ENCODE measurements at places on chromosomes 5 and 9. TPM values are rescaled to one million over a fixed set of nuclear protein-coding genes. Genes with fewer than 3 reads are reported as not detected.
A peak's percentile ranks its signal among the peaks of the same experiment; 100 is the strongest.

Gene RNF180
- 0.53 TPM for total RNA-seq

DNA sequence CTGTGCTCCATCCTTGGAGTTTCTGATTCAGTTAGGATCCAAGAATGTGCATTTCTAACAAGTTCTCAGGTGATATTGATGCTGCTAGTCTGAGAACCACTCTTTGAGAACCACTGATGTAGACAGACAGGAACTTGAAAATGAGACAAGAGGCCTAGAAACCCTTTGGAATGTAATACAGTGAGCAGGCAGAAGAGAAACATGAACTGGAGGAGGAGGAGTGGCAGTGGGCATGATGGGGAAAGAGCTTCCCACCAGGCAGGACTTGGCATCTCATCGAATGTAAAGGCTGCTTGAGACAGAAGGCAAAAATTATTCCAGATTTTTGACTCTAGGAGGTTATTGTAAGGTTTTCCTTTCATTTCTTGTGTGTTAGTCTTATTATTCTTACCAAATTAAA, 295.8 kb upstream of the SGCD start:
- no peak overlapping the region for H3K4me3 ChIP-seq
- no peak for DNase-seq
- no peaks in the 10 kb centered on the region for H3K4me1 ChIP-seq
- no peaks in the 10 kb centered on the region for H3K27me3 ChIP-seq

DNA sequence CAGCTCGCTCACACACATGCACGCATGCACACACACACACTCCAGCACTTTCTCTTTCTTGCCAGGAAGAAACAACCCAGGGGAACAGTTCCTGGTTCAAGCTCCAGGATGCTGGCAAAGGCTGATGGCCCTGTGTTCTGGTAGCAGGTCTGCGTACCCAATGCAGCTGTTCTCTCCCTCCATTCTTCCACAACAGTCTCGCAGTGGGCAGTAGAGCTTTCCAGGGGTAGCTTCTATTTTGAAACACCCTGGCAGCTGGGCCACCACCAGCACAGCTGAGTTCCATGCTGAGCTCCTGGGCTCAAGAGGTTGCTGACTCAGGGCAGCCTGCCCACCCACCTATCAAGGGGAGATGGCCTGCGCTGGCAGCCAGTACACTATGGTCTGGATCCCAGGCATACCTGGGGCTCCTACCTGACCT, 4.7 kb downstream of the VDAC1 start:
- no peak overlapping the region for H3K4me3 ChIP-seq
- DNase-seq: no peak
- H3K27me3 ChIP-seq: no peaks in the 10 kb centered on the region

DNA sequence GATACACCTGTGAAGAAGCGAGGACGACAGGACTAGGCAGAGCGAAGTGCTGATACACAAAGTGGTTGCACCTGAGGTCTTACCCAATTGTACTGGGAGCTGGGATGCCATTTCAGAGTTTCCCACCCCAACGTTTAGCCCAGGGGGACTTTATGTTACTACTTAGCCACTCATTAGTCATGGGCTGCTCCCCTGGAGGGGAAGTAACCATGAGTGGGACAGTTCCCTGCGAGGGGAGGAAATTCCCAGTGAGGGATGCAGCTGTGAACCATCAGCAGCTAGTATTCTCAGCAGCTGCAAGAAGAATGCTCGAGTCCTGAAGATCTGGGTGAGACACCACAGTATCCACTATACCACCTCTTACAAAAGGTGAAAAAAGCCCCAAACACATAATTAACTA, 93.7 kb upstream of the ACTBL2 start:
- no peak overlapping the region for H3K27ac ChIP-seq
- peaks cover 3% of the 10 kb centered on the region for H3K27me3 ChIP-seq
- no peak for DNase-seq
- no peaks in the 10 kb centered on the region for H3K36me3 ChIP-seq
- no peaks in the 10 kb centered on the region for H3K4me1 ChIP-seq

DNA sequence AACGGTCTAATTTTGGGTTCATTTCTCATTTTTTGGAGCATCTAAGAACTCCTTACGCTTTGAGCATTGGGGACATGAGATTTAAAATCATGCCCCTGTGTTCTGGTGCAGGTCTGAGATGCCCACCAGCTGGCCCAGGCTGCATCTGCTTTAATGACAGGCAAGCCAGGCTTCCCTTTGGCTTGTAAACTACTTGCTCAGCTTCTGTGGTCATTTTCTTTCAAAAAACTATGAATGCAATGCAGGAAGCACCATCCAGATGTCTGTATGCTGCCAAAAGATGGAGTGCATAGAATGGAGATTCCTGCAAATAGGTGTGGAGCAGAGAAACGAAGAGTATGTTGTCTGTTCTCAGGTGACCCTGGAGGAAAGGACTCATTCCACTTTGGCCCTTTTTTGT, 399.9 kb upstream of the ADAMTSL1 start:
- no peaks in the 10 kb centered on the region for H3K27me3 ChIP-seq
- no peak for DNase-seq
- H3K27ac ChIP-seq: no peak overlapping the region
- H3K4me3 ChIP-seq: no peak overlapping the region

DNA sequence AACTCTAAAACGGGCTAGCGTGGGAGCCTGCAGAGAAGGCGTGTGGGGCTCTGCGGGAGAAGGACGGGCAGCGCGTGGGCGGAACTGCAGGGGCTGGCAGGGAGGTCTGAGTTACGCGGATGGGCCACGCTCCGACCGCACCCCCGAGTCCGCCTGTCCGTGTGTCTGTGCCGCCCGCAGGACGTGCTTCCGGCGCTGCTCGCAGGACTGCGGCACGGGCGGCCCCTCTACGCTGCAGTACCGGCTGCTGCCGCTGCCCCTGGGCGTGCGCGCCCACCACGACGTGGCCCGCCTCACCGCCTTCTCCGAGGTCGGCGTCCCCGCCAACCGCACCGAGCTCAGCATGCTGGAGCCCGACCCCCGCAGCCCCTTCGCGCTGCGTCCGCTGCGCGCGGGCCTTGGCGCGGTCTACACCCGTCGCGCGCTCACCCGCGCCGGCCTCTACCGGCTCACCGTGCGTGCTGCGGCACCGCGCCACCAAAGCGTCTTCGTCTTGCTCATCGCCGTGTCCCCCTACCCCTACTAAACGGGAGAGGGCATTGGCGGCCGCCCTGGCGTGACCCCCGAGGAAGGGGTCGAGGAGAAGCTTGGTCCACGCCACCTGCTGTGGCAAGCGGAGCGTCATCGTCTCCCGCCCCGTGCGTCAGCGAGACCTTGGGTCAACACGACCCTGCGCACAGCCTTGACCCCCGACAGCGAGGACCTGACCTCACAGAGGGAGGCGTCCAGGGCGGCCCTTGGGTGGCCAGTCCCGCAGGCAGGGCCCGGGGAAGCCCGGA, 11.4 kb upstream of the ASS1 start:
- peaks cover 32% of the 10 kb centered on the region for H3K27me3 ChIP-seq
- no peaks in the 10 kb centered on the region for H3K36me3 ChIP-seq
- H3K4me1 ChIP-seq: no peaks in the 10 kb centered on the region
- H3K27ac ChIP-seq: no peak overlapping the region
- peak; percentile 17 for DNase-seq

DNA sequence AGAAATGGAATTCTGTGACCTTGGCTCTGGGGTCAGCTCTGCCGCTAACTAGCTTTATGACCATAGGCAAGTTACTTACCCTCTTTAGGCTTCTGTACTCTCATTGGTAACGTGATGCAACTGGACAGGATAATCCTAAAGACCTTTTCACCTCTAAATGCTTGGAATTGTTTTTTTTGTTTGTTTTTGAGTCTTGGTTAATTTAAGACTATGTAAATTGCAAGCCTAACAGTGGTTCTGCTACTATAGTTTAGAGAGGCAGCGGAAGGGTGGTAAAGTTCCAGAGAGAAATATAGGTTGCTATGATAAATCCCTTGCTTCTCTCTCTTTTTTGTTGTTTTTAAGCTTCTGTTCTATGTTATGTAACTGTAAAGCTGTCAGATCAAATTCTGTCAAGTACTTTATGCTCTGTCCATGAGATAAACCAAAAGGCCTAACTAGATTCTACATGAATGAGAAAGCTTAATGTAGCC, 17.6 kb downstream of the FAM169A start:
- no peaks in the 10 kb centered on the region for H3K27me3 ChIP-seq
- DNase-seq: no peak
- peaks cover 10% of the 10 kb centered on the region for H3K4me1 ChIP-seq
- H3K4me3 ChIP-seq: no peak overlapping the region

Gene FBXW2
- 80.2 TPM for total RNA-seq

DNA sequence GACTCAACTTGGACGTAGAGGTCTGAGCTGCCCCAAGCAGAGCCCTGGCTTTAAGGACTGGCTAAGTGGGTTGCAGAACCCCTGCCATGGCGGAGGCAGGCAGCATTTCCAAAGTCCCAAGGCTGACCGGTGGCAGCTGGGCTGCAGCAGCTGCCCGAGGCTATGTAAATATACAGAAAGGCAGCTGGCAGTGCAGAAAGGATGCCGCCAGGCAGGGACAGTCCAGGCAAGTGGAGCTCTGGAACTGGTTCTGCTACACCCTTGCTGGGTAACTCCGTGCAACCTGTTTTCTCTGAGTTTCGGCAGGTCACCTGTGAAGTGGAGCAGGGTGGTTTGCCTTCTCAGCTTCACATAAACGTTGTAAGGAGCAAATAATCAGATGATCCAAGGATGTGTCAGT, 46.0 kb downstream of the SHB start:
- no peak for DNase-seq
- H3K27me3 ChIP-seq: no peaks in the 10 kb centered on the region
- no peak overlapping the region for H3K4me3 ChIP-seq
- H3K36me3 ChIP-seq: no peaks in the 10 kb centered on the region

Gene CKMT2
- not detected for total RNA-seq

Gene CDKN2B-AS1
- total RNA-seq: 0.82 TPM

GRCh38 chr5:126348855-126349635, 74.2 kb upstream of the GRAMD2B start:
- H3K27me3 ChIP-seq: peaks cover 26% of the 10 kb centered on the region
- no peak overlapping the region for H3K27ac ChIP-seq
- H3K4me1 ChIP-seq: peaks cover 2% of the 10 kb centered on the region
- DNase-seq: no peak

DNA sequence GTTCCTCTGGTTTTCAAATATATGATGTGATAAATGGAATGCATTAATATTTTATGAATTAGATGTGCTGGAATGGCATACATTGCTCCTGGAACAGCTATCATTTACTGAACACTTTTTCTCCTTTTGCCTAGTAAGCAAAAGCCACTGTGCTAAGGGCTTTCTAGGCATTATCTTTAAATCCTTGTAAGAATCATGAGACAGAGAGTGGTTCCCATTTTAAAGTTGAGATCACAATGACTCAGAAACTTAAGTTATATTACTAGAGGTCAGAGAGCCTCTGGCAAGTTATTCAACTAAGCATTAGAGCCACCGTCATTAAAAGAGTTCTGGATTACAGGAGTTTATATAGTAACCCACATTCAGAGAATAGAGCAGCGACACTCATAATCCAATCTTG, 26.7 kb upstream of the FSD1L start:
- peaks cover 6% of the 10 kb centered on the region for H3K4me1 ChIP-seq
- DNase-seq: no peak
- no peaks in the 10 kb centered on the region for H3K36me3 ChIP-seq
- H3K27me3 ChIP-seq: peaks cover 14% of the 10 kb centered on the region
- no peak overlapping the region for H3K27ac ChIP-seq

DNA sequence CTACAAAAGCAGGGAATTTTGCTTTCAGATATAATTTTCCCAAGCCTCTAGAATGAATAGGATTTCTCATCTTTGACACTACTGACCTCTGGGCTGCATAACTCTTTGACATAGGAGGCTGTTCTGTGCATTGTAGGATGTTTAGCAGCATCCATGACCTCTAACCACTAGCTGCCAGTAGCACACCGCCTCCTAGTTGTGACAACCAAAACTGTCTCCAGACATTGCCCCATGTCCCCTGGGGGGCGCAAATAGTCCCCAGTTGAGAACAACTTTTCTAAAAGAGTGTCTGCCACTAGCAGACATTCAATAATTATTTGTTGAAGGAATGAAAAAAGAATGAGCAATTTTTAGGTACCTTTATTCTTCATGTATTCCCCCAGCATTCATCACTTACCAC, 51.8 kb downstream of the POU4F3 start:
- no peak overlapping the region for H3K27ac ChIP-seq
- H3K4me1 ChIP-seq: no peaks in the 10 kb centered on the region
- no peak for DNase-seq
- H3K4me3 ChIP-seq: no peak overlapping the region
- no peaks in the 10 kb centered on the region for H3K36me3 ChIP-seq
- H3K27me3 ChIP-seq: peaks cover 5% of the 10 kb centered on the region

DNA sequence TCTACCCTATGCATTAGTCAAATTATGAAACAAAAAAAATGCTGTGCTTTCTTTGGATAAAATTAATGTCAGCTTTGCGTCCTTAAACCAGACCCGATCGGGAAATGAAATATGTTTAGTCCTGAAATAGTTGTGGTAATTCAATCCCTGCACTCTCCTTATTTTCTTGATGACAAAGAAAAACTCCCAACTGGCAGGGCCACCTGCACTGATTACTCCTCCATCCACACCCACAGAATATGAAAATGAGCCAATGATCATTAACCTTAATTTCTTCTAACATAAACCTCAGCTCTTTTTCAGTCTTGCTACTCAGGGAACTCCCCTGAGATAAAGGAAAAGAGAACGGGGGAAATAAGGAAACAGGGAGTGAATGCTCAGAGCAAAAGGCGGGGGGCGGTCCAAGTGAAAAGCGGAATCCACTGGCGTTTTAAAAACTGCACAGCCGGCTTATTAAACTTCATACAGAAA, 245.3 kb downstream of the BNC2 start:
- no peaks in the 10 kb centered on the region for H3K36me3 ChIP-seq
- no peaks in the 10 kb centered on the region for H3K27me3 ChIP-seq
- no peak overlapping the region for H3K4me3 ChIP-seq

- H3K36me3 ChIP-seq: no peaks in the 10 kb centered on the region
- H3K4me1 ChIP-seq: no peaks in the 10 kb centered on the region
- no peak overlapping the region for H3K4me3 ChIP-seq
- no peak for DNase-seq
- no peaks in the 10 kb centered on the region for H3K27me3 ChIP-seq
Measured at GRCh38 chr9:121876658-121877271, 216.3 kb downstream of the TTLL11 start.

DNA sequence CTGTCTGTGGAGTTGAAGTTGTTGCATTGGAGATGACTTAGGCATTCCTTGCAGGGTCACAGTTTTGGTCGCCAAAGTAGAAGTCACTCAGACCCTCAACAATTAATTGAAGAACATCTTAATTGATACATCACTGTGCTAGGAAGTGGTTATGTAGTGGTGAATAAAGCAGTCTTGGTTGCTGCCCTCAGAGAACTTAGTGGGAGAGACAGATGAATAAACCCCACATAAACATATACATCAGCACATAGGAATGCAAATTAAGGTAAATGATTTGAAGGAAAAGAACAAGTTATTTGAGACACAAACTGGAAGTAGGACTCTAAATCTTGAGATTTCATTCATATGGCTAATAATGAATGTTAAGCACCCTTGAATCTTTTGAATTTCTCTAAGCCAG, 25.7 kb downstream of the FAM174A start:
- H3K27ac ChIP-seq: no peak overlapping the region
- H3K36me3 ChIP-seq: peaks cover 21% of the 10 kb centered on the region
- no peak overlapping the region for H3K4me3 ChIP-seq
- H3K27me3 ChIP-seq: no peaks in the 10 kb centered on the region
- H3K4me1 ChIP-seq: no peaks in the 10 kb centered on the region
- no peak for DNase-seq

Gene PCDHGA10
- total RNA-seq: 0.34 TPM

- no peak for DNase-seq
- H3K27ac ChIP-seq: no peak overlapping the region
- H3K27me3 ChIP-seq: no peaks in the 10 kb centered on the region
- H3K4me3 ChIP-seq: no peak overlapping the region
Measured at GRCh38 chr9:87112656-87113055, 165.3 kb upstream of the GAS1 start.

GRCh38 chr9:6000955-6001354, 14.5 kb downstream of the RANBP6 start:
- peaks cover 17% of the 10 kb centered on the region for H3K36me3 ChIP-seq
- H3K27me3 ChIP-seq: no peaks in the 10 kb centered on the region
- no peak for DNase-seq
- H3K27ac ChIP-seq: no peak overlapping the region
- no peak overlapping the region for H3K4me3 ChIP-seq
- H3K4me1 ChIP-seq: peaks cover 28% of the 10 kb centered on the region
